Astrocyte (in vitro differentiated cells and primary cell): ENCODE measurements at places on chromosomes 4 and X.

DNA sequence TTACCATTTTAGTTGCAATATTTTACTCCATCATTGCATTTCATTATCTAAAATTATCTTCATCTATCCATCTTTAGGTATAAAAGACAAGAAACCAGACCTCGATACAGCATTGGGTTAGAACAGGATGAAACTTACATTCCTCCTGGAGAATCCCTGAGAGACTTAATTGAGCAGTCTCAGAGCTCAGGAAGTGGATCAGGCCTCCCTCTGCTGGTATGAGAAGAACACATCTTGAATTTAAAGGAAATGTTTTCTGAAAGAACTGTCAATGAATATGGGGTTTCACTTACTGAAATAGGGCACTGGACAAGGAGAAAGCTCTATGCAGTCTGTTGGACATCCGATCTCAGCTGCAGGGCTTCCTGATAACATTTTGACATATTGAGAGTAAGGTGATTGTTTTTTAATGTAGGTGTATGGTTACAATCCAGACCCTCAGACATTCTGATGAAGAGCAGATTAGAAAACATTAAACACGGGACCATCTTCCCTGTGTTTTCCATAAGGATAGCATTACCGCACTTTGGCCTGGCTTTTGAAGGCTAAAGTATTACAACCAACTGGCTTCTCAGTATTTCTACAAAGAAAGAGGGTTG, 367.2 kb downstream of the BMPR1B start:
- peak; percentile 47 for DNase-seq

- no peak for DNase-seq
These were observed 765 bp downstream of the CFAP97 start for GRCh38 chr4:185202984-185203485.

- no peak for DNase-seq
These were observed 188.2 kb downstream of the SOWAHB start for GRCh38 chr4:76709772-76710090.

DNA sequence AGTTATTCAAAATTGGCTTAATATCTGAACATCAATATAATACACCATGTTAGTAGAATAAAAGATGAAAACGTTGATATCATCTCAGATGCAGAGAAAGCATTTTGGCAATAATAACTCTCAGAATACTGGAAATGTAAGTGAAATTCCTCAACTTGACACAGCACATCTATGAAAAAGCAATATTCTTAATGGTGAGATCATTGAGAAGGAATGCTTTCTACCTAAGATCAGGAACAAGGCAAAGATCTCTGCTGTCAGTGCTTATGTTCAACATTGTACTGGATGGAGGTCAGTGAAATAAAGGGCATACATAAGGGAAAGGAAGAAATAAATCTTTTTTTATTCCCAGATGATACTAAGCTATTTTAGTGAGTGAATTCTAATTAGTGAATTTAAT, 40.6 kb downstream of the MRPL1 start:
- no peak for DNase-seq

- peak; percentile 45 for DNase-seq
These were observed 10.5 kb upstream of the PRSS48 start for GRCh38 chr4:151266497-151266896.

GRCh38 chr4:113951263-113951662, 28.2 kb downstream of the ARSJ start:
- DNase-seq, result peak; percentile 68

DNA sequence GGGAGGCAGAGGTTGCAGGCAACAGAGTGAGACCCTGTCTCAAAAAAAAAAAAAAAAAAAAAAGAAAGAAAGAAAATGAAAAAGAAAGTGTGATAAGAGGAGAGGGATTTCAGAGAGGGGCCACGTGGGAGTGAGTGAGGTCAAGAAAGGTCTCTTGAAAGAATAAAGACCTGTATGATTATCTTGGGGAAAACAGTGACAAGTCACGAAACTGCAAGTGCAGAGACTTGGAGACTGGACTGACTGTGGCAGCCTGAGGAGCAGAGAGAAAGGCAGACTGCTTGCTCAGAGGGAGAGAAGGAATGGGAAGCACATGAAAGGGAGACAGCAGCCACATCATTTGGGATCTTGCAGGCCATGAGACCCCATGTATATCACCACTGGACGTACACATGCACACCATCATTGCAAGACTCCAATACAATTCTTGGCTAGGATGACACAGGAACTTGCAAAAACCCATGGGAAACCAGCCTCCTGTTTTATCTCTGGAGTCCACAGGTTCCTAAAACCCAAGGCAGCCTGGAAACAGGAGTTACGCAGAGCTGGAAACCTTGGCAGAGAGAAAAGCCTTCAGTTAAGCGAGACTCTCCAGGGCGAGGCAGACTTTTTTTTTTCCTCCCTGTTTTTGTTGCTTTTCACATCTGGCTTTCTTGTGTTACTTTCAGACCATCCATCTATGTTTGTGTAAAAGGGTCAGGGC, 207.0 kb upstream of the TBL1X start:
- no peak for DNase-seq

GRCh38 chrX:108304210-108304609, 134.0 kb downstream of the COL4A6 start:
- peak; percentile 4 for DNase-seq

DNA sequence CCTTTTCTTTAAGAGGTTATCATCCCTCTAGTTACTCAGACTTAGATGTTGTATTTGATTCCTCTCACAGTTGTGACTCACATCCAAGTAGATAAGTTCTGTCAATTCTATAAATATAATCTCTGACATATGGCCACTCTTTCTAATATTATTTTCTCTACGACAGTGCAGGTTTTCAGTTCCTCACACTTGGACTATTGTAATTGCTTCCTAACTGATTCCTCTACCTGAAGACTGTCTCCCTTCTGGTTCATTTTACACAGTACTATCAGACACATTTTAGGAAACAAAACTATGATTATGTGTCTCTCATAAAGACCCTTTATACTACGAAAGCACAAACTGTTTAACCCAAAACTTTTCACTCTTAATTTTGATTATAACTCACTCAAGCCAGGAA, 31.3 kb upstream of the GNRHR start:
- peak; percentile 8 for DNase-seq

DNA sequence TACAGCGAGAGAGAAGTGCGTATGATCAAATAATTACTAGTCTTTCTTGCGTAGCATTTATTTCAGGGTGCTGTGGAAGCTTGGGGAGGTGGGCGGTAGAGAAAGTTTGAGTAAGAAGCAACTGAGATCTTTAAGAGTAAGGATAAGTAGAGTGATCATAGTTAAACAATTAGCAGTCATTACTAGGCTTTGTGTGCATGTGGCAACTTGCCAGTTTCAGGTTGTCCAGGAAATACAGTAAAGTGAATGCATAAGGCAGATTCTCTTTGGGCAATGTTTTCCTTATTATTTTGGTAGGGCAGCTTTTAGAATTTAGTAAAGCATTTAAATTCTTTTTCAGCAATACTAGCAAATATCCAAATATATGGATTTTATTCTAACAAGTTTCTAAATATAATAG, 57.0 kb downstream of the HPGDS start:
- DNase-seq, result no peak

DNA sequence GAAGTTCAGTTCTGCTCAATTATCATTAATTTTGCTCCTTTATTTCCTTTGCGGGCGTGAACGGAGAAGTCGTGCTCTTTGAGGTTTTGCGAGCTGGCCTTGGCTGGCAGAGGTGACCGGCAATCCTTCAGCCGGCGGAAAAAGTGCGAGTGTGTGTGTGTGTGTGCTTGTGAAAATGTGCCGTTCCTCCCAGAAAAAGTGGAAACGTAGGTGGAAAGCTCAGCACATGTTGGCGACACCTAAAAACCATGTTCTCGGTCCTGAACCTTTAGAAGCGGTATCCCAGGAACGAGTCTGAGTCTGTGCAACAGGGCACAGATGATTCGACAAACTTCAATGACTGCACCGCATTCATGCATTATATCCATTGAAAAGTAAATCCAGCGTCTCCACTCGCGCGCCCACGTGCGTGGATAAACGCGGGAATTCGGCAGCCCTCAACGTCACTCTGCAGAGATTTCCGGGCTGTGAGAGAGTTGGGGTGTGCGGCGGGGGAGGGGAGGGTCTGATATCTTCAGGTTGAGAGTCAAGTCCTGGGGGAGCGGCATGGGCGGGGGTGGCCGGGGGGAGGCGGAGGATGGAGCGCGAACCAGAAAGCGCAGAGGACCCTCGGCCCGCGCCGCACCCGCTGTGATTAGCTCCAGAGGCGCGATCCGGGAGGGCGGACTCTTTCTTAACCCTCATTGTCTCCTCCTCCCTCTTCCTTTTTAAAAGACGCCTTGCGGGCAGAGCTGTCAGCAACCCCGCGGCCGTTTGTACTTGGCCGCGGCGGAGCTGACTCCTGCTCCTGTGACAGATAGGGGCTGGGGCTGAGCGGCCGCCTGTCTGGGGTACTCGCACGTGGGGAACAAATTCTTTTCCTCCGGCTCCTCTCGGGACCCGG, at the start of gene SHISA3:
TSS of gene SHISA3 (plus strand) at position 737 of the 883 bp plus-strand sequence. CDS start 569 bp downstream, outside the sequence.
- no peak for DNase-seq

DNA sequence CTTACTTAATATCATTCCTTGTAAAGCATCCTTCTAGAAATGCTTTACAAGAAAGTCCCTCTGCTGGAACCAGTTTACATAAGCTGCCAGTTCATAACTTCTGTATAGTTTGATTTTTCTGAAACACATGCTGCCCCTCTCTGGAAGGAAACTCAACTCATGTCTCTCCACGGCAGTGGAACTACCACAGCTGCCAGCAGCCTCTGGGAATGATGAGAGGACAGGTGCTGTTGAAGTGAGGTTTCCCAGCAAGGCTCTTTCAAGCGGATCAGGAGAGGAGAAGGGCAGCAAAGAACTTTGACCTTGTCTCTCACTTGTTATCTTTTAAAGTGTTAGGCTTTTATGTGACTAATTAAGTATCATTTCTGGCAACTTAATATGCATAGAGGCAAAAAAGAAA, 7.3 kb downstream of the GRPR start:
- no peak for DNase-seq

DNA sequence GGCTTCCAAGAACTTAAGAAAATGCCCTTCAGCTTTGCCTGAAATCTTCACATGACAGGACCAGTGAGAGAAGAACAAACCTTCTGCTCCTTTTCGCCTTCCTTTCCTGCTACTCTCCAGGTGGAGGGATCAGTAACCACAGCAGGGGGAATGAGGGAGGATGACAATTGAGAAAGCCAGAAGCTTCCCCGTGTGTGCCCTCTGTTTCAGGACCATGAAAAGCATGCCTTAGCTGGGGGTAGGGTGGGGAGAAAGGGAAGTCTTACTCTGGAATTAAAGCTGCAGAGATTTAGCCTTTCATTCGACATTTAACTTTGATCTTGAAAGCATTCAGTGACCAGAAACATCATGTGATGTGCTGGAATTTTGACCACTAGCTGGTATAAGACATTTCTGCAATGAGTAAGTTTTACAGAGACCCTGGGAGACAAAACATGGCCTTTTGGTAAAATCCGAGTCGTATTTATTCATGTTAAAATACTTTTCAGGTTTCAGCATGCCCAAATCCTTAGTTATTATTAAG, 10.6 kb upstream of the PUDP start:
- no peak for DNase-seq

- DNase-seq, result no peak
These were observed 102.2 kb downstream of the SLC2A9 start for GRCh38 chr4:9919047-9919446.
